ENCODE measurements at places on chromosomes 3 and 15.

GRCh38 chr3:141659821-141660613 is 78.1 kb upstream of the RNF7 start:
- DNase-seq = peak; percentile 60

DNA sequence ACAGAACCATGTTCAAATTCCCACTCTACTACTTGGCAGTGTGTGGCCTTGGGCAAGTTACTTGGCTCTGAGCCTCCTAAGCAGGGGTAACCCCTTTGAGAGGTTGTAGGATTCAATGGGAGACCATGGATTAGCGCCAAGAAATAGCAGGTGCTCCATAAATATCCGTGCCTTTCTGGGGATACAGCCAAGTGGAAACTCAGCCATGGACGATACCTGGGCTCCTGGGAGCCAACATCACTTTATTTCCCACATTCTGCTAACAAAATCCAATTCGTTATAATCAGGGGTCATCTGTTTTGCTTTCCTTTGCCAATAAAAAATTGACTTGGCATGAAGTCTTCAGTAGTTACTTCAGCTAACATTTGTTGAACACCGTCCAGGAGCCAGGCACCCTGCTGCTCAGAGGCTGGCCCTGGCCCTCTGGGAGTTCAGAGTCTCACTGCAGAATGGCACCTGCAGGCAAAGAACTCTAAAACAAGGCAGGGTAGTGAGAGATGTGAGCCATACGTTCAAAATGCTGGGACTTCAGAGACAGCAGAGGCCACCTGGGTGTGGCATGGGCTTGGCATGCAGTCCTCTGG is 42.3 kb downstream of the ZDHHC19 start:
- no peak for DNase-seq

GRCh38 chr15:71106802-71107500 is 8.3 kb upstream of the THSD4 start:
- no peak for DNase-seq

DNA sequence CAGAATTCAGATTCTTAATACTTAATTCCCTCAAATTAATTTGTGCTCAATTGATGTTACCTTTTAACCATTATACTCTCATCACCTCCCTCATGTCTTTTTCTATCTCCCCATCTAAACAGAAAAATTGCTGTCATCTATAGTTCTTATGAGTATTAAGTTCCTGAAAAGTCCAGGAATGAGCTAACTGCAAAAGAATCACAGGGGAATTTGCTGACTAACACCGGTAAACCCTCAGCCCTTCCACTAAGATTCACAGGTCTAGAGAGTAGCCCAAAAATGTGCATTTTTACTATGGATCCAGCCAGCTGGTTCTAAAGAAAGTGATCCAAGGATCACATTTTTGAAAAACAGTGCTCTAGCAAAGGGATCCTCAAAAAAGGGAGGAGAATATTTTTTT is 67.0 kb downstream of the SETD2 start:
- DNase-seq = no peak

DNA sequence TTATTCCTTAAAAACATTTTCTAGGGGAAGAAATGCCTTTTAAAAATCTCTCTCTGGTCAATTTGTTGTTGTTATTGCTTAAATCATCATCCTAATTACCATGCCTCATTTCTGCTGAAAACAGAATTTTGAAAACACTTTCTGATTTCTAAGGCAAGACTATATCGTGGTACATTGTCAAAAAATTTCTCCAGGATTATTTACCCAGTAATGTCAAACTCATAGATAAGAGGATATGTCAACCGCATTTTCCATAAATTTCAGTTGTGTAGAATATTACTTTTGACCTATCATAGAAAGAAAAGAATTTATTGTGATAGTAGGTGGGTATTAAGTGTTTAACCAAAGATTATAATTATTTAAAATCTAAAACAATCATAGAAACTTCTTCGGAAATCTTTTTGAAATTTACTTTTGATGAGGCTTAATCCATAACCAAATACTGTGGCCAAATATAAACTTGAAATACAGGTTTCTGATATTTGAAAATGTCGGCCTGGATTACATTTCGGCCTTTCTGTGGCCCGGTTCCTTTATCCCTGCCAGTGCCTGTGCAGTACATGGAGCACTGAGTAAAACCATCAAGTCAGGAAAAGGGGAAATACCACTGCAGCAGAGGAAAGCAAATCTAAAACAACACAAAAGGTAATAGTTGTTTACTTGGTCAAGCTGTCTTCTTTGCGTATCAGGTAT is 173.4 kb downstream of the MYRIP start:
- DNase-seq = no peak

DNA sequence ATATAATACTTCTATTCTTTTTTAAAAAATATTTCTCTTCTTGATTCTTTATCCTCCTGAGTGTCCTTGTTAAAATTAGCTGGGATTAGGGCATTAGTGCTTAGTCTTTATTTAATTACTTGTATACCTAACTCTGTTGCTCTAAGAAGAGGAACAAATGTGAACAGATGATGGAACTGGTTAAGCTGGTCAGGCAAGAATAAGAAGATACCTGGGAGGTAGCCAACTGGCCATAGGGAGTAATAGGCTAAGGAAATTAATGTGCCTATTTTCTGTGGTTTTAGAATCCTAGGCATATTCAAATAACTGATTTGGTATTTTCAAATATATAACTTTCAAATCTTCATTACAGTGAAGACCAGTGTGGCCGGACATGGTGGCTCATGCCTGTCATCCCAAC is 54.4 kb downstream of the EIF3J start:
- DNase-seq = no peak

DNA sequence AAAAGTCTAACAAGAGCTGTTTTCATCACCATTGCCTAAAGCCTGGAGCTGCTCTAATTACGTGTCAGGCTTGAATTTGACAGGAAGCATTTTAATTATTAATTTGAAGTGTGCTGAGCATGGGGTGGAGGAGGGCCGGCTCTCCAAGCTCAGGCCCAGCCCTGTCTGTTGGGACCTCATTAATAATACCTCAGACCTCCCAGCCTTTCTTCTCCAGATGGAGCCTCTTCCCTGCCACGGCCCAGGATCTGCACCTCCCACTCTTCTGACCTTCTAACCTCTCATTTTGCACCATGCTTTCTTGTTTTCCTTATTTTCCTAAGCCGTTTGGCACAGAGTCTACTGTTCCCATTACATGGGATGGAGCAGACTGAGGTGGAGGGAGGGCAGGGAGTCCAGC is 30.0 kb downstream of the INSYN1 start:
- no peak for DNase-seq

DNA sequence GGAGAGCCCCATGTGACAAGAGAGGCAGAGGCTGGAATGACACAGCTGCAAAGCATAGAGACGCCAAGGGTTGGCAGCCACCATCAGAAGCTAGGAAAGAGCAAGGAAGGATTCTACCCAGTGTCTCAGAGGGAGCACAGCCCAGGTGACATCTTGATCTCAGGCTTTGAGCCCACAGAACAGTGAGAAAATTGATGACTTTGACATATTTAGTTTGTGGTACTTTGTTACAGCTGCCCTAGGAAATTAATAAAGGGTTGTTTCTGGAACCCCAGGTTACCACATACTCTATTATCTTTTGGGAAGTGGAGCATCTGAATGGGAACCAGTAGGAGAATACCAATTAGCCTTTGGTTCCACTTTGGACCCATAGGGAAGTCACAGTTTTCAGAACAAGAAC is 231.7 kb downstream of the ZNF621 start:
- no peak for DNase-seq

DNA sequence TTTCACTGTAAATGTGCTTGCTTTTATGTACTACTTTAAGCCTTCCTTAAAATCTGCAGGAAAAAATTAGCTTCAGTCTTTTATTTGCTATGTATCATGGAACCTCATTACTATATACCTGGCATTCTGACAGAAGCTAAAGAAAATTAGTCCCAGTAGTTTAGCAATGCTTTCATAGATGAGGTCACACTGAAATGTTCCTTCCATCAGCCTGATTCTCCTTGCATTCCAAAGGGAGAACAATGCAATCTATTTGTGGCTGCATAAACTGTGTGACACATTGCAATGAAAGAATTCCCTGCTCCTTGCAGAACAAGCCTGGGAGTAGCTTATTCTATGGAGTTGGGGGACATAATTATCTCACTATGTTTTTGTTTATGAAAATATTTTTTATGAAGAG is 691.5 kb upstream of the ARPP21 start:
- DNase-seq = no peak

- DNase-seq = no peak
Observed at GRCh38 chr3:125212091-125212508, 448 bp downstream of the SLC12A8 start.

GRCh38 chr15:54387799-54388198 is 409.6 kb downstream of the UNC13C start:
- no peak for DNase-seq

DNA sequence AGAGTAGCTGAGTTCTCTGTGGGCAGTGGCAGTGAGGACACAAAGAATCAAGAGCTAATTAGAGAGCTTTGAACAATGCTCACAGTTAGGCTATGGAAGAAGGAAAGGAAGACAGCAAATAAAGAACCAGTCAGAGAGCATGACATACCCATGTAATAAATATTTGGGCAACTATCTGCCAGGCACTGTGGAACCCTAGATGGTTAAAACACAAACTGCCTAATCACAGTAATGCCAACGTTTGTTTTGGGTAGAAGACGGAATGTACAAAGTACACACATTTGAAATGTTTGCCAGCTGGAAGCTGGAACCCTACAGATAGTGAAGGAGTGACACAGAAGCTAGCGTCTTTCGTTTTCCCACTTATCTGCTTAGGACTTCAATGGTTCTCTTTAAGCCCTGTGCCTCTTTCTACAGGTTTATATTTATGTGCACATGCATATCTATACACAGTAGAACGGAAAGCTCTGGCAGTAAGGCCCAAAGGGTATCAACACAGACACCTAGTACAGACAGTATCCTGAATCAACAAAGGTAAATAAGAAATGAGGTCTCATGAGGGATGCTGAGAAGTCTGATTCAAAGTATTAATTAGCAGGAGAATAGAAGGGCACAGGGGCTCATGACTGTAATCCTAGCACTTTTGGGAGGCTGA is 44.6 kb downstream of the ANKRD28 start:
- no peak for DNase-seq

DNA sequence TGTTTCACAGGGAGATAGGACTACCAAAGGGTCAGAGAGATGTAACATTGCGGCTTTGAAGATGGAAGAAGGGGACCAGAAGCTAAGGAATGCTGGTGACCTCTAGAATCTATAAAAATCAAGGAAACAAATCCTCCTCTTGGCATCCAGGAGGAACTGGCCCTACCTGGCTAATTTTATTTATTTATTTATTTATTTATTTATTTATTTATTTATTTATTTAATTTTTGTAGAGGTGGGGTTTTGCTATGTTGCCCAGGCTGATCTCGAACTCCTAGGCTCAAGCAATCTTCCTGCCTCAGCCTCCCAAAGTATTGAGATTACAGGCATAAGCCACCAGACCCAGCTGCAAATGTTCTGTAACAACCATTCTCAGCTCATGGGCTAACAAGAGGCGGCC is 19.7 kb downstream of the MYL3 start:
- DNase-seq = no peak

- no peak for DNase-seq
Observed at GRCh38 chr3:190538288-190538687, 24.4 kb downstream of the IL1RAP start.

GRCh38 chr15:56323435-56323834 is 41.8 kb upstream of the TEX9 start:
- DNase-seq = no peak

GRCh38 chr15:62449638-62450037 is 284.6 kb upstream of the C2CD4B start:
- no peak for DNase-seq

GRCh38 chr3:123807820-123808219 is 76.3 kb downstream of the MYLK start:
- DNase-seq = no peak

DNA sequence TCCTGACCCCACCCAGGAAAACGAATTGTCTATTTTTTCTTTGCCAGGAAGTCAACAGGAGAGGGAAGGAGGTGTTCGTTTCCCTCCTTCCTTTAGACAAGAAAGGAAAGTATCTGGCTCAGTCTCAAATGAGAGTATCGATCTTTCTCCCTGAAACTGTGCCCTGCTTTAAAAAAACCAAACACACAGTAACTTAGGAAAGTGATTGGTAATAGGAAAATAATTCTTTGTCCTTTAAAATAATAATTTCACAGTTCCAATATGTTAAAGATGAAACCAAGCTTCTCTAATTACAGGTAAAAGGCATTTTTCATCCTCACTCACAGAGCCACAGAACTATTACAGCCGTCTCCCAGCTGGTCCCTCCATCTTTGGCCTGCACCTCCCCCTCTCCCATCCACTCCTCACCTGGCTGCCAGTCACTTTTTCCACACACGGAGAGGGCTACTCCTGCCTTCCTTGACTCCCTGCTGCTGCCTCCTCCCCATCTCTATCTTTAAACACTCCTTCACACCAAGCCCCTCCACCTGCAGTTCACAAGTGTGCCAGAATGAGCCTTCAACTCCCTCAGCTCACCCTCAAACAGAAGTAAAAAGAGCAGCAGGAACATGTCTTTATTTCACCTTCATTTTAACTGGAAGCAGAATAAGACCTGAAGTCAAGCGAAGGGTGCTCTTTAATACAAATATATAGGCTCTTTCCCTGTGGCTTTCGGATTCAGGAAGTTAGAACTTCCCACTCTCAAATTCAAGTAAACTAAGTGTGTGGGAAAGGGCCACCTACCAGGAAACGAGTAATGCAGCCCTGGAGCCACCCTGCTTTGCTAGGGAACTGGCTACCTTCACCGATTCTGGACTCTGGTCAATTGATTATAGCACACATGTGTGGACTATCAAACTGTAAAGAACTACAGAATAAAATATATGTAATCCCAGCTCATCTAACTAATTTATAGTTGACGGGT is 116.4 kb downstream of the SENP2 start:
- no peak for DNase-seq

DNA sequence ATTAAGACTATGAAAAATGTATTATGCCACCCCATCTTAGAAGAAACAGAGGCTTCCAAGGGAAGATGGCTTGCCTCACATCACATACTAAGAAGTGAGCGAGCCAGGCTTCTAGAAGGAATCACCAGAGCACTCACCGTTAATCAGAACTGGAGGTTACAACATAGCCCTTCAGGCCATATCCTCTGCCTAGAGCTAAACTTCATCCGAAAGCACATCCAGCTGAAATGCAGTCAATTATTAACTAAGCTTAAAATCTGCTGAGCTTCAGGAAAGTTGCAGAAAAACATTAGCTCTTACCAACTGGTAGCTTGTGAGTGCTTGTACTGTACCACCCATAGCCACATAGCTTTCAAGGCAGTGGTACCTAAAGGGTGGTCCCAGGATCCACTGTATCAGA is 483.2 kb downstream of the TBL1XR1 start:
- no peak for DNase-seq

DNA sequence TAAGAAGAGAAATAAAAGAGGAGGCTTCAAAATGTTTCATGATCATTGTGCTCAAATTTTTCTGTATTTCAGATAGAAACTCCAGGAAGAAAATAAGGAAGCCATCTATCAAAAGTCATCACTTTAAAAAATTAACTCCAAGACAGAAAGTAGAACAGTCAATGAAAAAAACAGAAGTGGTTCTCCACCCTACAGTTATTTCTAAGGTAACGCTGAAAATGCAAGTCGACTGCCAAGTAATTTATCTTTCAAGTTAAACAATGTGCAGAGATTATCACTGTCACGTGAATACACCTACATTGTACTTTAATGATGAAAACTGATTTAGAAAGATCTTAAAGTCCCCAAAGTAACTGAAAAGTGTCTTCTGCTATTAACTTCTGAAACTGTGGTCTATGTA is 78.5 kb upstream of the SNRPA1 start:
- DNase-seq = no peak

All from C1 segment of cervical spinal cord (tissue), 14 donors.